ENCODE measurements at places on chromosomes 5 and 9.
A peak's percentile ranks its signal among the peaks of the same experiment; 100 is the strongest.

GRCh38 chr9:83056174-83056573, 6.8 kb downstream of the RASEF start:
- DNase-seq, result no peak

- DNase-seq, result no peak
Observed at GRCh38 chr9:90593646-90594045, 49.0 kb downstream of the DIRAS2 start.

GRCh38 chr5:101437351-101437750, 534.3 kb upstream of the ST8SIA4 start:
- no peak for DNase-seq

DNA sequence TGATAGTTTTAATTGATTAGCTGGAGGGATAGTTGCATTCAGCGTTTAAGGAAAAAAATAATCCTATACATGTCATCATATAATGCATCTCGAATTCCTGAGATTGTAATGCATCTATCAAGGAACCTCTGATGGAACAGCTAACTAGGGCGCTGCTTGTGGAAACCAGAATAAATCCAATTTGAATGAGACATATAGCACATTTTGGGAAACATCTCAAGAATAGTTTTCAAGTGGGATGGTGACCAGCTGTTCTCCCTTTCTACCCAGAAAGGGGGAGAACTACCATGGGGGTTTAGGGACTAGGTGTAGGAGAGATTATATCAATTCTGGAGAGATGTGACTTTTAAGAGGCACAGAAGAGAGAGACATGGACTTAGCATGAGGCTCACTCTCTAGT, 319.3 kb upstream of the BRINP1 start:
- DNase-seq, result no peak

DNA sequence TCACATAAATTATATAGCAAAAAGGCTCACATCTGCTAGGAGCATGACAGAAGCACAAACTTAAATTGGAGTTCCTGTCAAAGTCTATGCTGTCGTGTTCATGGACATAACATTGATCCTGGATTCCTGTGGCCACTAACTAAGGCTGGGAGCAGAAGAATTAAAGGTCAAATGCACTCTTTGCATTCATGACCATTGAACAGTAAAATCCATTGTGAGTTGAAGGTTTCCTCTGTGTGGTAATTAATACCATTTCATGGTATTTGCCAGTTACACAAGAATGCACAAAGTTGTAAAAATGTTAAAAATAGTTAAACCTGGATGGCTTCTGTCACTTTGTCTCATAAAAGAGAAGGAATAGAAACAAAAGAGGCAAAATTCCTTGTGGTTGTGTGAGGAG, 242.6 kb downstream of the NPR3 start:
- DNase-seq, result no peak

GRCh38 chr5:65482736-65483545, 1.2 kb upstream of the ADAMTS6 start:
- no peak for DNase-seq

- DNase-seq, result no peak
Observed at GRCh38 chr9:86663905-86664304, 283.4 kb downstream of the GAS1 start.

DNA sequence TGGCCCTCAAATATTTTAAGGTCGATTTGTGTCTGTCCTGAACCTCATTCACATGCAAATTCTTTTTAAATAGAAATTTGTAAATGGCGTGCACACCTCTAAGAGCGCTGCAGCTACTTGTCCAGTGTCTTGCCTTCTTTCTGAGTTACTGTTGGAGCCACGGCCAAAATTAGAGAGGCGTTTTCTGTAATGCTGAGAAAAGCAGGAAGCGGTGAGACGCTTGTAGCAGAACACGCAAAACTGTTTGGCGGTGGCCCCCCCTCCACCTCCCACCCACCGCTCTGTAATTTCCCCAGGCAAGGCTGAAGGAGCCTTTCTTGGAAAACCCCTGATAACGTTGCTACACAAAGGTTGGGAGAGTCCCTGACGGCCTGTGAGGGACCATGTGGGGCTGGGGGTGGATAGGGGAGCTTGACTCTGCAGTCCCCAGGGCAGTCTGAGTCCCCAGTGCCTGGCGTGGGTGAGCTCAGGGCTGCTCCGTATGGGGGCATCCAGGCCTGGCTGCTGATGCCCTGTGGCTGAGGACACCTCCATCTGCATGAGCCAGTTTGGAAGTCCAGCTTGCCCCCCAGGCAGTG, 96.5 kb downstream of the GADD45G start:
- DNase-seq, result peak; percentile 57

DNA sequence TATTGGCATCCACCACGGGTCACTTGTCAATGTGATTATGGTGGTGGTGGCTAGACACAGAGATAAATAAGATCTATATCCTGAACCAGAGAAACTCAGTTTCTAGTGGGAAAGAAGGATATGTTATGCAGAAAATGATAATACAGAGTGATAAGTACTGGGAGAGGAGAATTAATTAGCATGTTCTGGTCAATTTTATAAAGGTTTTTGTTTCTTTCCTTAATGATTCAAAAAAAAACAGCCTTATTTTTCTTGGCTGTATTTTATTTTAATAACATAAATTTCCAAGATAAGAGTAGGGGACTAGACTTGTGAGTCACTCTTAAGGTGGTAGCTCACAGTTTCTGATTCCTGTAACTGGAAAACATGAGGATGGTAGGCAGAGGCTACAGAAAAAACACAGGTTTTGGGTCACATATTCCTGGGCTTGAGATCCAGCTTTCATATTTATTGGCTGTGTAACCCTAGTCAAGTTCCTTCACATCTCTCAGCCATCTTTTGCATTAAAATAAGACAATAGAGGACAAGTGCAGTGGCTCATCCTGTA, 350.3 kb upstream of the RPS23 start:
- DNase-seq, result no peak

GRCh38 chr5:75275756-75276155, 39.1 kb upstream of the ANKRD31 start:
- no peak for DNase-seq

GRCh38 chr5:79229357-79230174, 6.4 kb upstream of the JMY start:
- DNase-seq, result peak; percentile 11

- DNase-seq, result no peak
Observed at GRCh38 chr5:137712139-137712667, 23.7 kb downstream of the KLHL3 start.

DNA sequence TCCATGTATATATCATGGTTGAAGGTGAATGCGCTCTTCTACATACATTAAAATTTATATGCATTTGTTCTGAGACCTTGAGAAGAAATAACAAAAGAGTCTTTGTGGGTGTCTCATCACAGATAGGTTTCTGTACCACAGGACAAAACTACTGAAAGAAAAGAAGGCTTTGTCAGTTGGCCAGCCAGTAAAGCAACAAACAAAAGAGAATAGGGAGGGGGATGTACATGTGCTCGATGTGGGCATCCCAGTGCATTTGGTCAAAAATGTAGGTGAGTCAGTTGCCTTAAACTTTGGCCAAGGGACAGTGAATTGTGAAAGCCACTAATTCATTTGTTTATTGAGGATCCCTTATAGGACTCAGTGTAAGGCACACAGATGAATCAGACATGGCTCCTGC, 13.3 kb downstream of the RBM18 start:
- no peak for DNase-seq

GRCh38 chr5:114726131-114726530, 364.3 kb downstream of the KCNN2 start:
- DNase-seq, result no peak

GRCh38 chr9:35257986-35258659, 96.3 kb downstream of the UNC13B start:
- no peak for DNase-seq

- no peak for DNase-seq
Observed at GRCh38 chr9:78806492-78807160, 509.7 kb downstream of the PSAT1 start.

GRCh38 chr5:75395277-75395676, 58.3 kb downstream of the HMGCR start:
- no peak for DNase-seq

DNA sequence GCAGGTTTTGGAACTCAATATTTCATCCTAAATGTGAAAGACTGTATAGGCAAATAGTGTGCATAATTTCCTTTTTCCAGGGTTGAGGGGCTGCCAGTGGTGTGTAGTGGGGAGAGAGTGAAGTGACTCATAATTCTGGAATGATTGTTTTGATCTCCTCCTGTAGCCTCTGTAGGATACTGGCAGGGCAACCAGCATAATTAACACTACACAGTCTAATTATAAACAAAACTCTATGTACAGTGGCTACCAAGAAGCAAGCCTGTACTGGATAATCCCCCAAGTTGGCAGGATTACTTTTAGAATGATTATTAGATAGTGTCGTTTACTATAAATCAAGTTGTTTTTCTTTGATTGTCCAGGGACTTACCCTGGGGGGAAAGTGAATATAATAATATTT, 32.2 kb downstream of the LNPEP start:
- DNase-seq, result no peak

- no peak for DNase-seq
Observed at GRCh38 chr9:124590889-124591641, 83.9 kb upstream of the NR5A1 start.

DNA sequence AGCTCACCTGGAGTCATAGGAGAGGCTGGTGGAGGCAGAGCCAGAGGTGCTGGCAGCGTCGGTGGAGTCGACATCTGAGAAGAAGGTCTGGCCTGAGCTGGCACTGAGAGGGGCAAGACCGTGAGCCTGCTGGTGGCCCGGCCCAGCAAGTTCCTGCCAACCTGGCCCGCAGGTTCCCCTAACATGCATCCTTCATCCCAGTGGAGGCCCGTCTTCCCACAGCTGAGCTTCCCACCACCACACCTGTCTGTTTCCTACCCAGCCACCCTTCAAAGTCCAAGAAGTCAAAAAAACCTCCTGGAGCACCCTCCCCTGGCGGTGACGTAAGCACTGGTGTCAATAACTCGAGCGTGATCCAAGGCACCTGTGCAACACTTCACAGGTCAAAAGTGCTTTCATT, 16.9 kb downstream of the PHF19 start:
- DNase-seq, result no peak

DNA sequence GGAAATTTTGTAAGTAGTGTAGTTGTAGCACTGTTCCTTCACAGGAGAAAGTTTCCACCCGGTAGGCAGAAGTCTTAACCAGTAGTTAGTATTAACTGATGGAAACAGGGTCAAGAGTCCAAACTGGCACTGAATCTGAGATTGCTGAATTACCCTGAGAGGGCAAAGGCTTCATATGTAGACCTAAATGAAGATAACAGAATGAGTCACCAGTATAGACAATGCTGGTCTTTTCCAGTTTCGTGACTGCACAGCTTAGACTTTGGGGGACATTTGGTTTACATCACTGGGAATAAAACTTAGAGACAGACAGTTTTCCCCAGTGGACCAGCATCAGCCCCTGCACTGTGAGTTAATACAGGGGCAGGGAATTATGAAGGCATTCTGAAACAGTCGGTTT, 60.5 kb downstream of the PCSK5 start:
- no peak for DNase-seq

DNA sequence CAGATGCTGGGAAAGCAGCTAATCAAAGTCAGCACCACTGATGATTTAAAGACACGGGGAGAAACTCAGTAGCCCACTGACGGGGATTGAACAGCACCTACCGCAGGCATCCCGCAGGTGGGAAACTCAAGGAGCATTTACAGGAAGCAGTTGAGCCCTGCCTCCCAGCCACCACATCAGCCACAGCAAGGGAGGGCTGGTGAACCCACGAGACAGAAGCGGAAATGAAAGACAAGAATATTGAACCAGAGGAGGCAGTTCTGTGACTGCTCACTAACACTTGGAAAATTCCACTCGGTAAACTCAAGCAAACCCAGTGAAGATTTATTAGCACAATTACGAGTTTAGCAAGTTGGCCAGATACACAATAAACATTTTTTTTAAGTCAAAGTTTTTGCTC, 10.6 kb upstream of the FAM163B start:
- peak; percentile 33 for DNase-seq

- no peak for DNase-seq
Observed at GRCh38 chr5:18010053-18010452, 375.8 kb downstream of the TAF11L14 start.

DNA sequence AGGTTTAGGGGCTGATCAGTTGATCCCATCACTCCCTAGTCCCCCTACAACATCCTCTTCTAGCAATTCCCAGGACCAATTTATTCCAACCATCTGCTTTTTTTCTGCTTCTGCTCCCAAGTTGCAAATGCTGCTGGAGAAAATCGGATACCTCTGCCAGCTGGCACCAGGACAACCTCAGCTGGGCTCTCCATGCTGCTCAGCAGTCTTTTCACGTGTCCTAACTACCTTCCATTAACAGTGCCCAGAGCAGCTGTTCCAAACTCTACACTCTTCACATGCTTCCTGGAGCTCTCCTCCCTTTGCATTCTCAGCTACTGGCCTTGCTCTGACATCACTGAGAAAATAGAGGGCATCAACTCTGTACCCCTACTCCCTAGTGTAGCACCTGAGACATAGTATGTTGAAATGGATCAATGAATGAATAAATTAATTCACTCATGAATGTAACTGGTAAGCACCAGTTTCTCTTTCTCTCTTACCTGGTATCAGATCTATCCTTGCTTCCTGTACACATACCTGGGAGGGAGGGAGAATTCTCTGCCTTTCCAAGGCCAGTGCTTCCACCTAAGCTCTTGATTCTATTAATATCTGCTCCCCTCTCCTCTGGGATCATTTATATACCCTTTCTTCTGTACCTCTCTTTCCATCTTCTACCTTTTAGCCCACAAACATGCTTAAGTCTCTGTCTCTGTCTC, 191.0 kb downstream of the RAB3C start:
- no peak for DNase-seq

DNA sequence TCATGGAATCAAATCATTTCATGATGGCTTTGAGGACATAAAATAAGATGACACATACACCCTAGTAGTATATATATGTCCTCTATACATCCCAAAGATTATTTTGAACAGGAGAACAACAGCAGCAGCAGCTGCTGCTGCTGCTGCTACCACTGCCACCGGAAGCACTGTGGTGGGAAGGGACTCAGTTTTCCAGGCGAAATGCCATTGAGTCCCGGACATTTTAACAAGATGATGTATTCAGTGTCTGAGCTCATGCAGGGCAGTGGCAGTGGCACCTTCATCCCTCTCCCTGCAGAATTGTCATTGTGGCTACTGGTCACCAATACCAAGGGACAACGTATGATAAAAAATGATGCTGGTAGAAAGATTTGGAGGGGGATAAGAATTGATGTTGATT, 151.3 kb downstream of the CHSY3 start:
- DNase-seq, result no peak

GRCh38 chr5:6399980-6400910, 21.9 kb upstream of the MED10 start:
- no peak for DNase-seq

DNA sequence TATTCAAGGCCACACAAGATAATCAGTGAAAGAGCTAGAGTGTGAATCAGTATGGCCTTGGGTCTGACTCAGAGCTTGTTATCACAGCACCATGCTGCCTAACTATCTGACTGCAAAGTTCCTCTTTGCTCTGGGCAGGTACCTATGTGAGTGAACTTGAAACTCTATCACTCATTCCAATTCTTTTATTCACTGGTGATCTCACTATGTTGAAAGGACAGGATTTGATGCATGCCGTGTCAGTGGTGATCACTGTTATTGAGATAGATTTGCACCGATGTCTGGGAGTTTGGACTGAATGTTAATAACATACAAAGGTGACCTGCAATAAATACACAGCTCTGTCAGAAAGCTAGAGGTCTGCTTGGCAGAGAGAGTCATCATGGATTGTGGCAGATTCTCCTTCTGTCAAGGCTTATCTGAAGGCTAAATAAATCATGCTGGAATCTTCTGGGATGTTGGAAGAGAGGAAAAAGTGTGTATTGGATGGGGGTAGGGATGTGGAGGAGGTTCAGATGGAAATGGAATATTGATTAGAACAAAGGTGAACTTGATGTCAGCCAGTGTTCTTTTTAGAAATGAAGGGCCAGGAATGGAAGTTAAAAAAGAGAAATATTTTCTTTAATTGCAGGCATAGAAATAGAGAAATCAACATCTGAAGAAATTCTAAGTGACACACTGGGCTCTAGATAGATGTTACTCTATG, 91.8 kb upstream of the TNC start:
- DNase-seq, result no peak
